ENCODE measurements at places on chromosomes 3 and 15.

- H3K27ac ChIP-seq, result no peak overlapping the region
- no peak for DNase-seq
- H3K36me3 ChIP-seq, result no peaks in the 10 kb centered on the region
- no peaks in the 10 kb centered on the region for H3K4me1 ChIP-seq
- no peak overlapping the region for H3K4me3 ChIP-seq
Measured at GRCh38 chr3:135887220-135887619, 78.3 kb upstream of the PPP2R3A start.

DNA sequence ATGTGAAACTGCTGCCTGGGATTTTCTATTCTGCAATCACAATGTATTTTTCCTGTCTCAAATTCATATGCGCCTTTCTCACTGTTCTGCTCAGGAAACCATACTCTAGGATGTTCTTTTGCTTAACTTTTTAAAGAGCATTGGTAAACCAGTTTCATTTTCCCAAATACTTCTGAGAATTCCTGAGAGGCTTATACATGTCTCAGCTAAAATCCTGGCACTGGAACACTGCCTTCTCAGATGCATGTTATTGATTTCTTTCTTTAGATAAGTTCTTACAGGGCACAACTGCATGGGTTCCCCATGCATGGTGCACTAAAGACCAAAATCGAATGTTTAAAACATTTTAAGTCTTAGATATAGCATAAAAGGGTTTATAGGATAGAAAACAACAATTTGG is 178.3 kb upstream of the PLSCR5 start:
- H3K27me3 ChIP-seq, result peaks cover 2% of the 10 kb centered on the region
- DNase-seq, result no peak
- H3K4me1 ChIP-seq, result no peaks in the 10 kb centered on the region
- H3K4me3 ChIP-seq, result no peak overlapping the region
- H3K27ac ChIP-seq, result no peak overlapping the region
- no peaks in the 10 kb centered on the region for H3K36me3 ChIP-seq

DNA sequence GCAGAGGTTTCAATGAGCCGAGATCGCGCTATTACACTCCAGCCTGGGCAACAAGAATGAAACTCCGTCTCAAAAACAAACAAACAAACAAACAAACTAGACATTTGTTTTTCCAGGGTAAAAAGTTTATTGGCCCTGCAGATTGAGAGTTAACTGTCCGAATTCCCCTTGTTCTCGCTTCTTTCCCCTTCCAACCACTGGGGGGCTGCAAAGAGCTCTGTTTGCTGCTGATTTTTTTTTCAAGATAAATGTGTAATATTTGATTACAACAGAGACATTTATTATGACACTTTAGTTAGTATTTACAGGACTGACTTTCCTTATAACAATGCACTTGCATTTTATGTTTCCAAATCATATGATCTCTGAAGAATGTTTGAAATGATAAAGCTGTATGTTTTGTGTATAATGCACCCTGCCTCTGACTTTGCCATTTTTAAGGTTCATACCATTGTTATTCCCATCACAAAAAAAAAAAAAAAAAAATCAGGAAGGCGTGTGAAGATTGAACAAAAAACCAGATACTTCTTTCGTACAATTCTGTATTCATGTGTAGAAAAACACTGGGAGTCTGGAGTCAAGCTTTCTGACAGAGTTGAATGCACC is 2.8 kb downstream of the CLSTN2 start:
- no peaks in the 10 kb centered on the region for H3K4me1 ChIP-seq
- H3K4me3 ChIP-seq, result no peak overlapping the region
- H3K36me3 ChIP-seq, result no peaks in the 10 kb centered on the region
- no peak overlapping the region for H3K27ac ChIP-seq
- no peaks in the 10 kb centered on the region for H3K27me3 ChIP-seq

- no peak for DNase-seq
- H3K27ac ChIP-seq, result no peak overlapping the region
- H3K36me3 ChIP-seq, result no peaks in the 10 kb centered on the region
Measured at GRCh38 chr3:58544541-58544940, 7.6 kb upstream of the ACOX2 start.

- H3K36me3 ChIP-seq, result peaks cover 8% of the 10 kb centered on the region
- H3K27ac ChIP-seq, result no peak overlapping the region
- H3K4me1 ChIP-seq, result no peaks in the 10 kb centered on the region
- H3K27me3 ChIP-seq, result no peaks in the 10 kb centered on the region
- no peak for DNase-seq
Measured at GRCh38 chr15:41061667-41062066, 54.4 kb downstream of the INO80 start.
